ENCODE measurements at places on chromosomes 2 and 18.

DNA sequence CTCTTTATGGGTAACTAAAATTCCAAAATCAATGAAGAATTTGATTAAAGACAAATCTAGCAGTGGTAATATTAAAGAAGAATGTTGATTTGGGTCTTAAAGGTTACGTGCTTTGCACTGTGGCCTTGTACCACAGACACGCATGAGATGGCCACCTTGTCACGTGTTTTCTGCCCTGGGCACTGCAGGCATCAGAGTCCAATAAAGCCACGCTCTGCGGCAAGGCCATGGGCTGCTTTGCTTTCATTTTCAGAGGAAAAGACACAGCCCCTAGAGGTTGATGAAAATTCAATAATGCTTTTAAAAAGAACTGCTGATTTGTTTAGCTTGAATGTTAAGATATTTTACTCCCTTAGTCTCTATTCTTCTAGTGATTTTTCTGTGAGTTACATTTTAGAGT is 30.4 kb downstream of the AOX1 start:
- no peak for DNase-seq

- no peak for DNase-seq
Measured at GRCh38 chr18:36250827-36251226, 46.7 kb upstream of the FHOD3 start.

GRCh38 chr2:119730671-119731177 is 29.0 kb upstream of the PTPN4 start:
- no peak for DNase-seq

DNA sequence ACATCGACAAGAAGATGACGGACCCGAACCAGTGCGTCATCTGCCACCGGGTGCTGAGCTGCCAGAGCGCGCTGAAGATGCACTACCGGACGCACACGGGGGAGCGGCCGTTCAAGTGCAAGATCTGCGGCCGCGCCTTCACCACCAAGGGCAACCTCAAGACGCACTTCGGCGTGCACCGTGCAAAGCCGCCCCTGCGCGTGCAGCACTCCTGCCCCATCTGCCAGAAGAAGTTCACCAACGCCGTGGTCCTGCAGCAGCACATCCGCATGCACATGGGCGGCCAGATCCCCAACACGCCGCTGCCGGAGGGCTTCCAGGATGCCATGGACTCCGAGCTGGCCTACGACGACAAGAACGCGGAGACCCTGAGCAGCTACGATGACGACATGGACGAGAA is 14.4 kb downstream of the SALL3 start:
- DNase-seq, result no peak

GRCh38 chr2:105872830-105873229 is 128.1 kb downstream of the NCK2 start:
- no peak for DNase-seq

GRCh38 chr2:190714958-190715357 is 66.1 kb downstream of the NAB1 start:
- no peak for DNase-seq

- no peak for DNase-seq
Measured at GRCh38 chr2:18311420-18312195, 248.8 kb downstream of the RDH14 start.

DNA sequence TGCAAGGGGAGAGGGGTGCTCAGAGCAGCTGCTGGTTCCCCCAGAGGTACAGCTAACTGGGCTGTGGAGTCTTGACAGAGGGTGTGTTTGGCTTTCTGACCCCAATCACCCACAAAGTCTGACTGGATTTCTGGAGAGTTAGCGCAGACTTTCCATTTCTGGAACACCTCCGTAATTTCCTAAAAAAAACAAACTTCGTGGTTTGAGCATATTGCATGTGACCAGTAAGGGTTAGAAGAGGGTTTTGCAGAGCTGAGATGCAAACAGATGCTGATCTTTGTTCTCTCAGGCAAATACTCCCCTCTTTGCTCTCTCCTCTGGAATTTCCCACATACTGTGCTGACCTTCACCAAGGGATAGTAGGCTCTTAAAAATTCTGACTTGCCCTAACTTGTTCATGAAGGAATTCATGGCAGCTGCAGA is 44.5 kb upstream of the TMEM247 start:
- no peak for DNase-seq

DNA sequence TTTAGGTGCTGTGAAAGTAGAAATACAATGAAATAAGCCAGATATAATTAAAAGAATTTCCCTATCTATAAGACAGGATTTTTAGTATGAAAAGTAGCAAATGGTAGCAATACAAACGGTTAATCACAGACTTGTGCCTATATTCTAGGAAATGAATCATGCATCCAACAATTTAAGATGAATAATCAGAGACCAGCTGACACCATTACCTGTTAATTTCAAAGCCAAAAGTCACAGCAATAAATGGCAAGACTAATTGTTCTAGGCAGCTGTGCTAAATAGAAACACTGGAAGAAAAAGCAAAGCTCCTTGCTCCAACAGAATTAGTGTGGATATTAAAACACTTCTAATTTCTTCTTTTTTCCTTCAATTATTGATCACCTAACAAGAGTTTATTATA is 35.1 kb upstream of the MPP4 start:
- no peak for DNase-seq

DNA sequence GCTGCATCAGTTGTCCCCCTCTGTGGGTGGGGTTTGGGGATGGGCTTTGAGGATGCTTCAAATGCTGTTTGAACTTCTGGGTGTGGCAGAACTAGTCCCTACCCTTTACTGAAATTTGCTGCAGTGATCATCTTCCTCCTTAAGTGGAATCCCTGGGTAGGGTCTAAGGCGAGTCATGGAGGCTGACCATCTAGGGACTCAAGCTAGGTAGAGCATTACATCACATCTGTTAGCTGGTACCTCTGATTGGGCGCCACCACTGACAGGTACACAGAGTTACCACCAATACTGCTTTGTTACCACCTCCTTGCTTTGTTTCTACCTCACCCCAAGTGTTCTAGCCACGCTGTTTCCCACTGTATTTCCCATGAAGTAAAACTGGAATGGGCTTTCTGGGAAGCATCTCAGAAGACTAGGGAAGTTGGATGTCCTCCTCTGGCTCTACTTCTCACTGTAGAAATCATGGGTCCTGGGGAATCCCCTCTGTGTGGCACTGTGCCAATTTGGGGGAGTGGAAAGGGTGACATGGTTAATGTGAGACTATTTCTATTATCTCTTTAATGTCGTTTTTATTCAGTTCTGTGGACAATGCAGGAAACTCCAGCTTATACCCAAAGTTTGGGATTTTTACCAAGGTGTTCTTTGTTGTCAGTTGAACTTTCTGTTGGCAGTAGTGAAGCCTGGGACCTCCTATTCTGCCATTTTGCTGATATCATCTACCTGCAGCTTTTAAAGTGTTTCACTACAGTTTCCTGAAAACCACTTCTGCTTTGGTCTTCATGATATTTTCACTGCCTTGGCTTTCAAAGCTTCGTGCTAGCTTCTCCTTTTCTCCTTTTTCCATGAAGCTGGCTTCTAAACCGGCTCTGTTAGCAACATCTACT is 14.5 kb upstream of the SULT1C4 start:
- no peak for DNase-seq

GRCh38 chr18:27920836-27921235 is 256.1 kb downstream of the CDH2 start:
- DNase-seq, result no peak

DNA sequence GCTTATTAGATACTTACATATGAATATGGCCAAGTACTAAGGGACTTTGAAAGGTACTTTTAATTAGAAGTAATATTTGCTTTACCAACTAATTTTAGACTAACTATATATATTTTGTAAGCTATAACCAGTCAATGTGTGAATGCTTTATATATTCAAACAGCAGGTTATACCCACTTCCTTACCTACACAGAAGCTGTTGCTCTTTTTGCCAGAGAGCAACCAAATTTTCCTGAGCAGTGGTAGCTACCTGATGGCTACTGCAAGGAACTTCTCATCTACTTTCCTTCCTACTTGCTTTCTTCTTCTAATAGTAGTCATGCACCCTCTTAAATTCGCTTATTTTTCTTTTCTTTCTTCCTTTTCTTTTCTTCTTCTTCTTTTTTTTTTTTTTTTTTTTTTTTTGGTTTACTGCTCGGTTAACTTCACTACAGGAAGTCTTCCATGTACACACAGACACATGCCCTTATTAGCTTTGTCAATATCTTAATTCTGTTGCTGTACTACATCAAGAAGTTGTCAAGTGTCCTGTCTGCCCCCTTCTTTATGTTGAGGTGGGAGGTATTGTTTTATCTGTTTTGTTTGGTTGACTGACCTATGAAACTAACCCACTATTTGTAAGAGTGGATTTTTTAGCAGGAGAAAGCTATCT is 95.0 kb downstream of the EPC2 start:
- DNase-seq, result no peak

DNA sequence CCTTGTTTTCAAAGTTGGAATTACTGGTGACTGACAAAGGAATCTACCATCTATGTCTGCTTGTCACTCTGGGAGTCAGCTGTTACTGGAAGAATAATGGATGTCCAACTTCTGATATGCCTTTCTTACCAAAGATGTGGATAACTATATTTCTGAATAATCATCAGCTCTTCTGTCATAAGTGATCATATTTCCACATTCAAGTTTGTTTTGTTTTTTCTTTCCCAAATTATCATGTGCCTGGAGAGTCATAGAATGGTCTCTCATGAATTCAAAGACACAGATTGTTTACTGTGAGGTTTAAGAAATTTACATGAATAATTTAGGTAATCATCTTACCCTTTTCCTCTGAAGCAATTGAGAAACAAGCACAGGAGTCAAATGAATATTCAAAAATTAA is 986.7 kb upstream of the CDH2 start:
- no peak for DNase-seq

- DNase-seq, result no peak
Measured at GRCh38 chr2:164388511-164388910, 232.8 kb downstream of the GRB14 start.

DNA sequence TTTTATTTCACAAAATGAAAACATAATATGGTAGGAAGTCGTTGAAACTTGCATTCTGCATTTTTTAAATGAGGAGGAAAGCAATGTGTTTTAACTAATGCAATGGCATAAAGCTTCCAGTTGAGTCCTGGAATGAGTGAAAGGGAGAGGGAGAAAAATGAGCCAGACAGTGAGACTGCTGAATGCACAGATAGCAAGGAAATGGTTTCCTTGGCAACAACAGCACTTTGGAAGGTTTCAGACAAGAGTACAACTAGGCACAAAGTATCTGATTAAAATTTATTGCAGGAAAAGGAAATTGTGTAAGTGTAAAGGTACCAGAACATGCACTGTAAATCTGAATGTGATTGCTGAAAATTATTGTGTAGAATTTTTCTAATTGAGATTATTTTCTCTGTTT is 320.1 kb upstream of the KYNU start:
- no peak for DNase-seq

- DNase-seq, result no peak
Measured at GRCh38 chr18:59024829-59025228, 114.9 kb upstream of the SEC11C start.

DNA sequence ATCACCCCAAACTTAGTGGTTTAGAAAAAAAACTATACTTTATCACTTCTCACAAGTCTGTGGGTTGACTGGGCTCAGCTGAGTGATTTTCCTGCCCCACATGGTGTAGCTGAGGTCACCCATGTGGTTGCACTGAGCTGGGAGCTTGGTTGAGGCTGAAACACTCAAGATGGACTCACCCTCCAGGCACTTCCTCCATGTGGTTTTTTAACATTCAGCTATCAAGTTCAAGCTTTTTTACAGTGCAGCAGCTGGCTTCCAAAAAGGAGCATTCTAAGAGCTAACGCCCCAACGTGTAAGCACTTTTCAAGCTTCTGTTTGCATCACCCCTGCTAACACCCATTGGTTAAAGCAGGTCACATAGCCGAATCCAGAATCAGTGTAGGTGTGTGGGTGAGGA is 105.9 kb upstream of the CREB1 start:
- no peak for DNase-seq

- DNase-seq, result no peak
Measured at GRCh38 chr18:8362863-8363262, 246.4 kb upstream of the RAB12 start.

GRCh38 chr2:111054791-111055691 is 65.7 kb upstream of the BCL2L11 start:
- DNase-seq, result no peak

GRCh38 chr2:40803900-40804299 is 352.0 kb upstream of the SLC8A1 start:
- DNase-seq, result no peak

GRCh38 chr2:135004005-135004746 is 43.1 kb downstream of the MAP3K19 start:
- peak; percentile 56 for DNase-seq

DNA sequence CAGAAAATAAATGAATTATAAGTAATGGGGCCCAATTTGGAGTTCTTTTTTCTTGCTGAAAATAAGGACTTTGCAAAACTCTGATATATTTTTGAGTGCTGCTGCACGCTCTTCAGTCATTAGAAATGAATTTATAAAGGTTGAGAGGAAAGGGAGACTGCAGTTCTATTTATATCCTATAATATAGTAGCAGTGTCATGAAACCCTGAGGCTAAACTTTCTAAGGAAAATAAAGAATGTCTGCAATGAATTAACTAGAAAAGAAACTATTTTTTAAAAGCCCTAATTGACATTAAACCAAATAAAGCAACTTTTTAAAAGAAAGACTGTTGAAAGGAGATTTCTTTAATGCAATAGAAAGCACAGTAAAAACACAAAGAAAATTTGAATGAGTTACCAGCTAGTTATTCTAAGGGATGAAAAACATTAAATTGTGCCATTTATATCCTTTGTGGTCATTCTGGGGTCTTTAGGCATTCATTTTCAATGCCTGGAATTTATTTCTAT is 1072.8 kb upstream of the TMEFF2 start:
- DNase-seq, result no peak

DNA sequence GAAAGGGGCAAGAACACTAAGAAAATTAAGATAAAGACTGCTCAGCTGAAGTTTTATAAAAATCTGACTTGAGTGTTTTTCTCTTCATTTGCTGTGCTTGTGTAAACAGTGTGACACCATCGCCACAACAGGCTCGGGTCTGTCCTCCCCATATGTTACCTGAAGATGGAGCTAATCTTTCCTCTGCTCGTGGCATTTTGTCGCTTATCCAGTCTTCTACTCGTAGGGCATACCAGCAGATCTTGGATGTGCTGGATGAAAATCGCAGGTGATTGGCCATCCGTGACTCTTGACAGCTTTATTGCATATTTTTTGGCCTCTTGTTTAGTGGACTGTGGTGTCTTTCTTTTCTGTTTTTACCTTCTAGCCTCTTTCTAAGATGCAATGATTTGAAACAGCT is 22.1 kb downstream of the MFF start:
- no peak for DNase-seq

- DNase-seq, result no peak
Measured at GRCh38 chr2:68244456-68244855, 7.9 kb downstream of the PPP3R1 start.

DNA sequence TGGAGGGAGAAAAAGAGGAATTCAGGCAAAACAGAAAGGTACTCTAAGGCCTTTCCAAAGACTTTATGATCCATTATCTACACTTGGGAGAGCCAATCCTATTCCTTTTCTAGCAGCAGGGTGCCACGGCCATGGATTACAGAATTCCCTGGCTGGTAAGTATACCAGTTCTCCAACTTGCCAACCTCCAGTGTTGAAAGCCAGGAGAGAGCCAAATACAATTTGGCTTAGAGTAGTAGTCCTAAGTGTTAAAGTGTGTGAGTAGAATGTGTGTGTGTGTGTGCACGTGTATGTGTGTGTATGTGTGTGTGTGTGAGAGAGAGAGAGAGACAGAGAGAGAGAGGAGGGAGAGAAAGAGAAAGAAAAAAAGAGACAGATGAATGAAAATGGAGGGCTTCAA is 43.3 kb downstream of the WDPCP start:
- DNase-seq, result no peak
